Lung microvascular endothelial cell (primary cell): ENCODE measurements at places on chromosomes 3 and 15. TPM values are rescaled to one million over a fixed set of nuclear protein-coding genes. Genes with fewer than 3 reads are reported as not detected.

RNU5B-1 gene
- not detected in 2 replicates for total RNA-seq

DNA sequence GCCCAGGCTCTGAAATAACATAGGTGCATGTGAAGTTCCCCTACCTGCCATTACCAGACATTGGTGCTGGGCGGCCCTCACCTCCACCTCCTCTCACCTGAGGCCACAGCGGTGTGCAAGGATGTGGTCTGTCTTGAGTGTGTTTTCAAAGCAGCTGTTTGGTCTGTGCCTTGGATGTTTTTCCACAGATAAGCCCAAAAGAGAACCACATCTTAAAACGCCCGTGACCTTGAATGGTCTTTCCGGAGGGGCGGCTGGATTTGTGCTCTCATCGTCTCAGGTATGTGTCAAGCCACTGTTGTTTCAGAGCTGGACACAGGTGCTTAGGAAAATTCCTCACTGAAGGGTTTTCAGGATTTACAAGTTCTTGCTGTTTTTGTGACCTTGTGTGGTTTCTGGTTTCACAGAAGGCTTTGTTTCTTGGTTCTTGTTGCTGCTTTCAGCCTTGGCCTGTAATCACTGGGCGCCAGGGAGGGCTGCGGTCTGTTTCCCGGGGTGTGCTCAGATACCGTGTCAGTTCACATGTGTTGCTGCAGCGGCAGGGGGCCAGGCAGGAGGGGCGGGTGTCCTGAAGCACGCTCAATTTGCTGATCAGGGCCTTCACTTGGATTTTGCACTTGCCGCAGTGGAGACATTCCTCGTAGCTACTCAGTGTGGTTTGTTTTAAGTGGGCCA lies 128.4 kb downstream of the IGF1R start:
- no peak for DNase-seq

NANOGP8 gene
- total RNA-seq, result not detected in 2 replicates

DNA sequence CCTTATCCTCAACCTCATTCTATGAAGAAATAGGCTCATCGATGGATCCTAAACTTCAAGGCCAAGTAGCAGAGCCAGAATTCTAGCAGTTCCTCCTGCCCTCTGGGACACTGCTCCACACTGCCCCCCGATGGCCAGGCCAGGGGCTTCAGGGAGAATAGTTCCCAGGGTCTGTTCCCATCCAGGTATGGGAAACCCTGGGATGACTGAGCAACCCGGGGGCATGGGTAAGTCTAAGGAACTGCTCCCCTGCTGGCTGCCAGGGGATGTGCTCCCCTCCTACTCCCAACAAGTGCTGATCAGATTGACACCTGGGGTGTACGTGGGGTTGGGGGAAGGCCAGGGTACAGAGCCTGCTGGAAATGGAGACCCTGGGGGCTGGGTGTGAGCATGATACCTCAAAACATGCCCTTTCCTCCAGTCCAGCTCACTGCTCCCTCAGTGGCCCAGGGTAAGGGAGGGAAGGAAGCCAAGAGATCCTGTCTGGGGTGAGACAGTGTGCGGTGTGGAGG lies 7.6 kb downstream of the ULK3 start:
- DNase-seq, result peak; percentile 56
